ENCODE measurements at places on chromosomes 6 and 20.

DNA sequence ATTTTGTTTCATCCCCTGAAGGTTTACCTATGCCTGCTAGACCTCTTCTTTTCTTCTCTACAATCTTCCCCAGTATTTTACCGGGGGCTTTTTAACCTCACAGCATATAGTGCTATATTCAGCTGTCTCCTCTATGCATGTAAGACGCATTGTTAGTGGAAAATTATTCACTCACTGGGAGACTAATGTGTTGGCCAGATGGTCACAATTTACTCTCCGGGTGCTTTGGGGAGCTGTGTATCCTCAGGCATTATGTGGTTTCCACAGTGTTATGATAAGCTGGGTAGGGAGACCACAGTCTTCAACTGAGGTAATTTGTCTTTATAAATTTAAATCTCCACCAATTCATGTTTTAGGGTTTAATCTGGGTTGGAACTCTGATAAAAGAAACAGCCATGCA, 553.8 kb upstream of the PTCHD4 start:
- DNase-seq: no peak

- no peak for DNase-seq
Observed at GRCh38 chr20:57317789-57318371, 11.7 kb upstream of the SPO11 start.

- no peak for DNase-seq
Observed at GRCh38 chr20:3701061-3701998, 11.1 kb downstream of the SIGLEC1 start.

DNA sequence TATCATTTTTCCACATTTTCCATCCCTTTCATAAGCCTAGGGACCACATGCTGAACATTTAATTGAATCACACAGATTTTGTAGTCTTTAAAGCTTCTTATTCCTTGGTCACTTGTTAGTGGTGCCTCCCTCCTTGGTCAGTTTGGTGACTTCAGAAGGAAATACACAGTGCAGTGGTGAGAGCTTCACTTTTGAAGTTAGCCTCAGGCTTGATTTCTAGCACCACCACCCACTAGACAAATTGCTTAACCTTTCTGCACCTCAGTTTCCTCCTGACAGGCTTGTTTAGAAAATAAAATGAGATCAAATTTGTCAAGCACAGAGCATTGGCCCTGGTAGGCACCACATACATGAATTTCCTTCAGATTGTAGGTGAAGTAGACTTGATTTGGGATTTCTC, 91.7 kb downstream of the FOXO3 start:
- no peak for DNase-seq

GRCh38 chr6:13428583-13429405, 58.6 kb downstream of the GFOD1 start:
- DNase-seq: no peak

DNA sequence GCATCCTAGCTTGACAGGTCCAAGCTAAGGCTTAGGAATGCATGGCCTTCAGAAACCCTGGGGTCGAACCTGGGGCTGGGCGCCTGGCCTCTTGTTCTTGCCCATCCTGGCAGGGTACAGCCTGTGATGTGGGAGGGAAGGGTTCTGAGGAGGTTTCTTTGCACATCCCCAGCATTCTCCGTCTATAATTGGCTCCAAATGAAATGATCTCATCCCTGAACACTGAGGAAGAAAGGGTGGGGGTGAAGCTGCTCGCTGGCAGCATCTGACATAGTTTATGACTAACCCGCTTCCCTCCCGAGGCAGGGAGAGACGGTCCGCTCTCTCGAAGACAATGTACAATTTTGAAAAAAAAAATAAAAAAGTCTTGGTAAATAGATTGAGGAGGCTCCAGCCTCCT, 67.1 kb upstream of the ZNFX1 start:
- DNase-seq: no peak

DNA sequence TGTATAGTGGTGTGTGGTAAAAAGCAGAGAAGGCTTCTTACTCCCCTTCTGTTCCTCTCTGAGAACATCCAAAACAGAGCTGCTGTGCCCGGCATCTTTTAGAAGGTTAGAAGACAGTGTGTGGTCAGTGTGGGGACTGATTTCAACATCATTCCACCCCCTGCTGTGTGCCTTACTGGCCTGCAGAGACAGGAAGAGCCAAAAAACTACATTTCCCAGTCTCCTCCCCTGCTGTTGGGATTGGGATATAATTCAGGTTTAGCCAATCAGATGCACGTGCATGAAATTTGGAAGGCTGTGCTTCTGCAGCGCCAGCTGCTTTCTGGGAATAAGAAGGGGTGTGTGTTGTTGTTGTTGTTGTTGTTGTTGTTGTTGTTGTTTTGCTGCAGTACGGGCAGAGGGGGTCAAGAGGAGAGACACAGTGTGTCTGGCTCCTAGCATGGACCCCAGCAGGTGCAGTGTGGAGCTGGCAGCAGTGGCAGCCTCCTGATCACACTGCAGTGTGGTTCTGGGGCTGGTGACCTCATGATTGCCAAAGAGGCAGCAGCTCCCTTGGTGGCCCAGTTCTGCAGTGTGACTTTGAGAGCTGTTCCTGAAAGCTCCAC, 74.7 kb downstream of the MRPL14 start:
- no peak for DNase-seq

DNA sequence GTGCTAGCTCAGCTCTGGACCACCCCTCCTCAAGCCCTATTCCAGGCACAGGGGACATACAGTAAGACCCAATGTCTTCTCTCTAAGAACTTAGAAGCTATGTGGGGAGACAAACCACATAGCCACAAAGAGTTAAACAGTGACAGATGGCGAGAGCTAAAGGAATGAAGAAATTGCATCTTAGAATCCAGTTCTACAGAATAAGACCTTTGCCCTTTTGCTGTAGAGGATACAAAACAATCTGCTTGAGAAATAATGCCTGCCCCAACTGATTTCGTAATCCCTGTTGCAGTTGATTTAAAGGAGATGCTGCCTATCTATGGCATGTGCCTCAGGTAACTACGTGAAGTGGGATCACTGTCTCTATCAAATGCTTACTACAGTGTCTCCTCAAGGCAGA, 31.2 kb downstream of the TNFRSF21 start:
- DNase-seq: no peak

DNA sequence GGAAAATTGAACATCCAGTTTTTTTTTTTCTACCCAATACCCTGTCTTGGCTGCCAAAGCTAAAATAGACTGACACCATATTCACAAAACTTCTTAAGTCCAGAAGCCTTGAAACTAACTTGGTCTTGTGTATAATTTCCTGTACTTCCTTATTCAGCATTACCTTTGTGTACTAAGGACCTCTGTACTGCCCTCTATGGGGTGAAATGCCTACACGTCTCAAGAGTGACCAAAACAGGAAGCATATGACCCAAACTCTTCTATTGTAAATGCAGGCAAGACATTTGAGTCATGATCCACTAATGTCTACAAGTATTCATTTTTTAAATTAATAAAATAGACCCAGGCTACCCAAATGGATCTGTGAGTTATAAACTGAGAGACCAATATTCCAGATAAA, 50.4 kb downstream of the HMGCLL1 start:
- DNase-seq: peak; percentile 14

DNA sequence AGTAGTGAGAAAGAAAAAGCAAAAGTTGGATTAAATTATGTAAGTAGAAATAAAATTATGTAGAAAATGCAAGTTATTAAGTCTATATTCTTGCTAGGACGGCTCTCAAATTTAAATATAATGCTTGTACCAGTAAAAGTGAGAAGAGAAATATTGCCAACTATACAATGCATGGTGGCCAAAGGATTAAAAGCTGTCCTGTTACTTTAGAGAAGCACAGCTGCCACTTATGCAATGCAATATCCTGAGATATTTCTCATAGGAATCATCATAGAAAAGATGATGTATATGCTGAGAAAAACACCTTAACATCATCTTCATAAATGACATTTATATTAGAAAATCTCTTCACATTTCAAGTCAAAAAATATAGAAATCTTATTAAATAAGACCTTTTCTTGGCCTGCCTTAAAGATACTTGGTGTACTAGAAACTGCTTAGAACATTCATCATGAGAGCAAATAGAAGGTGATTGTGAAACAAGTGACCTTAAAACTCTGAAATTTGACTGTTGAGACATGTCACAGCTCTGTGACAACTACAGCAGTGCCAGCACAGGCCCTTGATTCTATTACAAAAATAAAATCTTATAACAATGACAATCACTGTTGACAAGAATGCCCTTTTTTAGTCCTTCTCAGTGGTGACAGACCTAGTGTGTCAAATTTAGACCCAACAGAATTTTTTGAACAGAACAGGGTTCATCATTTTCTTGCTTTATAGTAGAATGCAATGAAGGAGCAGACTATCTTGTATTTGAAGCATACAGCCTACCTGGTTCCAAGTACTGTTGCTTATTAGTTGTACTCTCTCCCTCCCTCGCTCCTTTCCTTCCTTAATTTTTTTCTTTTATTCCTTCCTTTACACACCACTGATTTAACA, 173.1 kb downstream of the CLVS2 start:
- DNase-seq: no peak

GRCh38 chr6:56977192-56977591, 22.3 kb downstream of the BEND6 start:
- no peak for DNase-seq
